Adrenal gland (tissue), 19 donors: ENCODE measurements at places on chromosomes 13 and 19. TPM values are rescaled to one million over a fixed set of nuclear protein-coding genes. Genes with fewer than 3 reads are reported as not detected.
A peak's percentile ranks its signal among the peaks of the same experiment; 100 is the strongest.

ERICH4 gene
- not detected for total RNA-seq

GRCh38 chr19:911197-912033, 1.6 kb downstream of the R3HDM4 start:
- DNase-seq: no peak

DNA sequence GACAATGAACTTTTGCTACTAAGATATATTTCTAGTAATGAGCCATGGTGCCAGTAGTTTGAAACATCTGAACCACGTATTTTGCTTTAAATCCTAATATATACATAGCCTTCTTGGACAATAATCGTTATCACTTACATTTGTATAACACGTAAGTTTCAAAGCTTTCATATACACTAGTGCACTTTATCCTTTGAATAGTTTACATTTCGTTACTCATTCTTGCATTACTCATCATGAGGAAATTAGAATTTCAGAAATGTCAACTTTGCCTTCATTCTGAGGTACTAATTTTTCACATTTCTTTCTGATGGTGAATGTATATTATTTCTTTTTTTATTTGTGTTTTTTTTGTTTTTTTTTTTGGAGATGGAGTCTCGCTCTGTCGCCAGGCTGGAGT, 5.8 kb downstream of the KBTBD7 start:
- no peak for DNase-seq

DNA sequence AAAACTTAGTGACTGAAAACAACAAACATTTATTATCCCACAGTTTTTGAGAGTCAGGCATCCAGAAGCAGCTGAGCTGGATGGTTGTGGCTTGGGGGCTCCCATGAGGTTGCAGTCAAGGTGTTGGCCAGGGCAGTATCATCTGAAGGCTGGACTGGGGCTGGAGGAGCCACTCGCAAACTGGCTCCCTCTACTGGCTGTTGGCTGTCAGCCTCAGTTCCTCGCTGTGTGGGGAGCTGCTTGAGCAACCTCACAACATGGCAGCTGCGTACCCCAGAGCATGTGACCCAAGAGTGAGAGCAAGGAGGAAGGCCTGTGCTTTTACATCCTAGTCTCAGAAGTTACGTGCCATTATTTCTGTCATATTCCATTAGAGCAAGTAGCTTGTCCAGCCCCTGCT, 9.7 kb downstream of the YJU2 start:
- DNase-seq: no peak

DNA sequence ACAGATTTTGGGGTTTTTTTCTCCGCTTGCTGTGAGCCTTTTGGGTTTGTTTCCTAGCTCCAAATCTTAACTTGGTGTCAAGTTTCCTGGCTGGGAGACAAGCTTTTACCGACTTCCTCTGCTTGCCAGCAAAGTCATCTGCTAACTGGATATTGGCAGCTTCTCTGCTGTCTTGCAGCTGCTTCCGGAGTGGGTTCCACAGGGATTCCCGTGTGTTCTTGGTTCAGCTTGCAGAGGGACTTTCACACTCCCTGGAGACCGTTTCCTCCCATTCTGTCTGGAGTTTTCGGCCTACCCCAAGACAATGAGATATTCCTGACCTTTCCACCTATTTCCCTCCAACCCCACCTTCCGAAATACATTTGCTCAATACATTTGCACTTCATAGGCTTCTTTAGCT, 2.2 kb upstream of the COLGALT1 start:
- peak; percentile 88 for DNase-seq

DNA sequence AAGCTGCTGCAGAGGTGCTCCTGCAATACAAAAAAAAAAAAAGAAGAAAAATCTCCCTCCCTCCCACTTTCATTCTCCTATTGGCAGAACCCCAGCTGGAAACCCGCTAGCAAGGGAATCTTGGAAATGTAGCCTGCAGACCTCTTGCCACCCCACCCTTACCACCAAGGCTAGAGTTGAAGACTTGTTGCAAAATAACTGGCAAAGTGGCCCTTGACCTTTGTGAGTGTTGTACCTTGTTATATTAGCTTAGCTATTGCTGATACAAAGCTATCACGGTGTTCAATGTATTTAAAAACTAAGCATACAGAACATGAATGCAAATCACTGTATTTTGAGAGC, 57.5 kb upstream of the KCTD4 start:
- DNase-seq: peak; percentile 37

- DNase-seq: no peak
These were observed 33.4 kb downstream of the STARD13 start for GRCh38 chr13:33252135-33252534.

DNA sequence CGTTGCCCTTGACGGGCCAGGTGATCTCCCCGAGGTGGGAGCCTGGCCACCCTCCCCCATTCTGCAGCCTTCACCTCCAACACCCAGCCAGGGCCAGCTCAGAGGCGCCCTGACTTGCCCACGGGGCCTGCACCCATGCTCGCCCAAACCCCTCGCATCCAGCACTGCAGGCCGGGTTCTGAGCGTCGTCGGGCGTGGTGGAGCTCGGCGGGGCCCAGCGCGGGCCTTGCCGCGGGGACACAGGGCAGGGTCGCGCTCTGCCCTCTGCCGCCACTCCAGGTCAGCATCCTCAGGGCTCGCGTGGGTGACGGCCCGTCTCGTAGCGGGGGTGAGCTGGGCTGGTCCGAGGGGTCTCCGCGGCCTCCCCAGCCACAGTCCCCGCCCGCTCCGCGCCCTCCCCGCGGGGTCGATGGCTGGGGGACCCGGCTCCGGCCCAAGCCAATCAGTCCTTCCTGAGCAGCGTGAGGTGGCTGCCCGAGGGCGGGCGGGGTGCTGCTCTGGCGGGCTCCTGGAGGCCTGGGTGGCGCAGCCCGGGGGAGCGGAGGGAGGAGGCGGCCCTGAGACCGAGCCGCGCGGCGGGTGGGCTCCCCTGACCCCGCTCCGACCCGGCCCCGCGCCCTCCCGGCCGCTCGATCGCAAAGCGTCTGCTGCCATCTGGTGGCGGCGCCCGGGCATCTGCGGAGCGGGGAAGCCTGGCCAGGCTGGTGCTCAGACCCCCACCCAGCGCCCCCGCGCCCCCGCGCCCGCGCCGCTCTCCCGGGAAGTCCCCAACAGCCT, 61.4 kb downstream of the CCNE1 start:
- DNase-seq: peak; percentile 53

KLK2 gene
- total RNA-seq: not detected

TPT1 gene
- total RNA-seq: 4,534 TPM

- no peak for DNase-seq
These were observed 3.6 kb downstream of the GPR4 start for GRCh38 chr19:45598267-45599001.

RASGRP4 gene
- 2.9 TPM for total RNA-seq

DNA sequence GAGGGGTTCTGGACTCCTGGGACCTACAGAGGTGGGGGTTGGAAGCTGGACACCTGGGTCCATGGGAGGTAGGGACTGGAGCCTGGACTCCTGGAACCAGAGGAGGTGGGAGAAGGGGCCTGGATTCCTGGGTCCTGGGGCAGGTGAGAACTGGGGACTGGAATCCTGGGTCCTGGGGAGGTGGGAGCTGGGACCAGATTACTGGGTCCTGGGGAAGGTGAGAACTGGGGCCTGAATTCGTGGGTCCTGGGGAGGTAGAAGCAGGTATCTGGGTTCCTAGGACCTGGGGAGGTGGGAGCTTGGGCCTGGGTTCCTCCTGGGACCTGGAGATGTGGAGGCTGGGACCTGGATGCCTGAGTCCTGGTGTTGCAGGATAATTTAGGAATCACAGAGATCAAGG, 653 bp downstream of the CLEC4M start:
- DNase-seq: peak; percentile 10
